ENCODE measurements at places on chromosomes 13 and 19.
A peak's percentile ranks its signal among the peaks of the same experiment; 100 is the strongest.

DNA sequence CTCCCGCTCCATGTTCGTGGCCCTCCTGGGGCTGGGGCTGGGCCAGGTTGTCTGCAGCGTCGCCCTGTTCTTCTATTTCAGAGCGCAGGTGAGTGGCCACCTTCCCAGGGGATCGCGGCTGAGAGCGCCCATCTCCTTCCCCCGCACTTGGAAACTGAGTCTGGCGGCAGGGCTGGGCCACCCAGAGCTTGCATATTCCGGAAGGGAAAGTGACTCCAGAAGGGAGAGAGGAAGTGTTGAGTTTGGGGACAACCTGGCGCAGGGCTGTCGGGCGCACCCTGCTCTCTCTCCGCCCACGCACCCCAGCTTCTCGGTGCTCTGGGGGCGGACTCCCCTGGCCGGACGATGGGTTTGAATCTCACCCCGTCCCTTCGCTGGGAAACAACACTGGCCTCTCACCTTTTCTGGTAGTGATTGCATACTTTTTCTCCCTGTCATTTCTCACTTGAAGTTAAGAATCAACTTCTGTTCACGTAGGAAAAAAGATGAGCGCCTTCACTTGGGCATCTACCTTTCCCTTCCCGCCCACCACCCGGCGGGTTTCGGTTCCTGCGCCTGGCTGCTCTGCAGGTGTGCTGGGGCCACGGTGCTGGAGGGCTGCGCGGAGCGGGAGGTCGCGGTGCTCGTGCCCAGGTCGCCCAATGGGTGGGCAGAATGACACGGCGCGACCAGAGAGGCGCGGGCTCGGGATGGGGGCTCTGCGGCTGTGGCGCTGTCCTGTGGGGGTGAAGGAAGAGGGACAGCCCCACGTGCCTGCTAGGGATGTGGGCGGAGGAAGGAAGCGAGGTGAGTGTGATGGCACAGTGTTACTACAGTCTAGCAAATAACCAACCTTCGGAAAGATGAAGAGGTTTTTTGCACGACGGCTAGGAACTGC is 721 bp downstream of the TNFSF11 start:
- DNase-seq: peak; percentile 57

DNA sequence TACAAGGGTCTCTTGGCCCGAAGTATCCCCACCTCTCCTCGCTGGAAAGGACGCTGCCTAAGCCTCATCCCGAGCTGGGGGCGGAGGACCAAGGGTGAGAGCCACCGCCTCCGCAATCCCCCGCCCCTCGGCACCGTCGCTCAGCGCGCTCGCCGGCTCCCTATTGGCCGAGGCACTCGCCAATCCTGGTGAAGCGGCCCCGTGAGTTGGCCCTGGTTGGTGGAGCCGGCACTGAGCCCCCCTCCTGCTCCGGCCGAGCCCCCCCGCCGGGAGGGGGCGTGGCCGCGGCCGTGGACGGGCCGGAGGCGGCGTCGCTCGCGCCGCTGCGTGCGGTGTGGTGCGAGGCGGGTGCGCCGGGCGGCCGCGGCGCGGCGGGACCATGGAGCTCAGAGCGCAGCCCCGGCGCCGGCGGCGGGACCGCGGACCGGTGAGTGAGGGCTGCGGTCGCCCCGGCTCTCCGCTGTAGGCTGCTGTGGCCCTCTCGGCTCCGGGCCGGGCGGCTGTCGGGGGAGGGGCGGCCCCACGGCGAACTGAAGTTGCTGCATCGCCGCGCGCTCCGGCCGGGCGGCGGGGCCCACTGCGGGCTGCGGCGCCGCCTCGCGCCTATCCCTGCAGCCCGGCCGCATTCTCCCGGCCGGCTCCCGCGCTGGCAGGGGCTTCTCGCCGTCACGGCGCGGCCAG is at the start of gene WASF3:
WASF3 (plus strand) TSS at position 291 of the 681 bp plus-strand sequence. CDS start 84,588 bp downstream, outside the sequence.
- peak; percentile 50 for DNase-seq

GRCh38 chr19:27720155-27720554 is 1492.8 kb downstream of the UQCRFS1 start:
- DNase-seq: no peak

DNA sequence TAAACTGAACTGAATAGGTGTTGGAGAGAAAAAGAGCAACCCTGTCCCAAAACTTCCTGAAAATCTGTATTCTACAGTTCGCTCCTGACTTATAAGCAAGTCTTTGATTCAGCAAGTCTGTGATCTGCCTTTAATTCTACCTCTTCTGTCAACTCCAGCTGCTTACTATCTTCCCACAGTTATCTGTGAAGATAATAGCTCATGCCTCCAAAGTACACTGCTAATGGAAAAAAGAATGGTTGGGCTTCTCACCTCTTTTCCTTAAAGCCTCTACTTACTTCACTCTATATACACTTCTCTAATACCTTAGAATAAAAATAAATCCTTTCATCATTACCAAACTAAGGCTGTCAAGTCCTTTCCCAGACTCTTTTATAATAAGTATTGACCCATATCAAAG is 391.5 kb upstream of the MIR17HG start:
- no peak for DNase-seq

DNA sequence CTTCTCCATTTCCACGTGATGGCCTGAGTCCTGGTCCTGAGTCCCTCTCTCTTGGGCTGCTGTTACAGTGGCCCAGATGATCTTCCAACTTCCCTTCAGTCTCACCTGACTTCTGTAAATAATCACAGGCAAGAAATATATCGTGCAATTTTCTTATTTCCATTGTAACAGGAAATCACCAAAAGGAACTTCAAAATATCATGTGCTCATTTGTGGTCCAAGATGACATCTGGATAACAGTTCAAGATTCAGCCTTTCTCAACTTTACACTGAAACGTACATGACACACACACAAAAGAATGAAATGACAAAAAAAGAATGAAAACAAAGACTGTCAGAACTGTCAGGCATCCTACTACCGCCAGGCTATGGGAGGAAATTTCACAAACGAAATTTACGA is 22.0 kb upstream of the RAP2A start:
- DNase-seq: no peak

DNA sequence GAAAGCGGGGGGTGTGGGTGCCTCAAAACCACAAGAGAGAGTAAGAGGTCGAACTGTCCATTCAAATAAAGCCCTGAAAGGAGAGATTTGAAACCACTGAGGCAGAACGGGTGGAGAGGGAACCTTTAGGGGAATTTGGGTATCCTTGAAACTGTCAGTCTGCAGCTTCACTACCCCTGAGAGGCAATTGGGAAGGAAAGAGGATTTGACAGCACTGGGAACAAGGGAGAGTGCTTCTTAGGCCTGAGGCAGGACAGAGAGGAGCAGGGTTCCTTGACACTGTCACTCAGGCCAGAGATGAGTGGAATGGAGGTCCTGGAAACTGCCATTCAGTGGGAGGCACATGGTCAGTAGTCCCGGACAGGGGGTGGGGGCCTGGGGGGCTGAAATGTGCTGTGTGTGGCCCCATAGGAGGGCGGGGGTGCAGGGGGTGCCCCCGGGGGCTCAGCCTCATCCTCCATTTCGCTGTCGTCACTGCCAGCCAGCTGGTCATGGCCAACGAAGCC is 5.0 kb downstream of the GFY start:
- DNase-seq: no peak

DNA sequence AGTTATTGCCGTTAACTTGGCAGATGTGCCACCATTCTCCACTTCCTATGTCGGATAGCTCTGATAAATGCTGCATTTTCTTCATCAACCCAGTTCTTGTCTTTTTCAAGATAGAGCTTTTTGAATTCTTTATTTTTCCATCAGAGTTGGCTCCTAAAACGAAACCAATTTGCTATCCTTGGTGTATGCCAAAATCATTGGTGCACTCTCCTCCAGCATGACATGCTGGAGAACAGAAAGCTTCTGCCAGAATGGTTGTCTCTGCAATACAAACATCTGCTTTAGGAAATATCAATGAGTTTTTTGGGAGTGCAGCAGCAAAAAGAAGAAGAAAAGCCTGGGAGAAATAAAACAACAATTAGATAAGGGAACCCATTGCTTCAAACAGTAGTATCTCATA is 124.2 kb downstream of the CDK8 start:
- no peak for DNase-seq

DNA sequence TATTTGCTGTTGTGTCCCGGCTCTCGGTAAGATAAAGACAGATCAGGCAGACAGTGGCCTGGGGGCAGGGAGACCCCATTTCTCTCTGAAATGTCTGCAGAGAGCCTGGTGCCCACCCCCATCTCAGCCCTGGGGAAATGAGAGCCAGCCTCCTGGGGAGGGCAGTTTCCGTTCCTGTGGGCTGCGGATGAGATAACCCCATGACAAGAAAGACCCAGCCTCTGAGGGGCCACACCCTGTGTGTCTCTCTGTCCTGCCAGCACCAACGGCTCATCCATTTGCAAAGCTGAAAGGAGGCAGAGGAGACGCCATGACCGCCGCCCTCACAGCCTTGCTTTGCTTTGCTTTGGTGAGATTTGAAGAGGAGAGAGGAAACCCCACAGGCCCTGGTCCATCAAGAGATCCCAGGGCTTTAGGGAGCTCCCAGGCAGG is 28.1 kb upstream of the KIR3DL3 start:
- no peak for DNase-seq

DNA sequence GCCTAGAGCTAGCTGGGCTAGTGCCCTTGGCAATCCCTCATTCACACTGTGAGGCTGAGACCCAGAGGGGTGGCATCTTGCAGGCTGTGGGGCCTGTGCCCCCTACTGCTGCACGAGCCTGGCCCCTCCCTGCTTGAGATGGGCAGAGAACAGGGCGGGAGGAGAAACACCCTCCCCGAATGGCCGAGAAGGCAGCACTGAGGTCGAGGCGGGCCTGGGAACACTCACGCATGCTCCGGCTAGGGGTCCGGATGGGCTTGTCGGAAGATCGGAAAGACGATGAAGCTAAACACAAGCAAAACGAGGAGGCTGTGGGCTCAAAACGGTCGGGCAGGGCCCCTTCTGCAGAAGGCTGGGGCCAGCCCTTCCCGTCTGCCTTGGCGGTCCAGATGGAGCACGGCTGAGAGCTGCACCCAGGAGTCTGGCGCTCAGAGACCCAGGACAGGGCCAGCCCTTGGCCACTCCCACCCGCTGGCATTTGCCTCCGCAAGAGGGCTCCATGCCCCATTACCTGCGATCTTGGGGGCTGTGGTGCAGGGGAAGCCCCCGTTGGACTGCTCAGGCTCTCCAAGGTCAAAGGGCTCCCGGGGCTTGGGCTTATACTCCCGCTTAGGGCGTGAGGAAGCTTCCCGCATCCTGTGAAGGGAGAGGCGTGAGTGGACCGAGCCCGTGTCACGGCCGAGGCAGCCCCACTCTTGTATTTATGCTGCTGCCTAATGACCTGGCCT is 18.9 kb downstream of the MPND start:
- DNase-seq: no peak

DNA sequence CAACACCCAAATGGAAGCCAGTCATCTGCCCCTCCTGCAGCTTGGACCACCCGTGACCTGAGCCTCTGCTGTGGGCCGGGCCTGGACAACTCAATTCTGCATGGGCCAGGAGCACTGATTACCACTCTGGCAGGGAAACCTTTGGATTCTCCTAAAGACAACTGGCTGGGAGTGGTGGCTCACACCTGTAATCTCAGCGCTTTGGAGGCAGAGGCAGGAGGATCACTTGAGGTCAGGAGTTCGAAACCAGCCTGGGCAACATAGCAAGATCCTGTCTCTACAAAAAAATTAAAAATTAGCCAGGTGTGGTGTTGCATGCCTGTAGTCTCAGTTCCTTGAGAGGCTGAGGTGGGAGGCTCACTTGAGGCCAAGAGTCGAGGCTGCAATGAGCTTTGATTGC is 6.5 kb downstream of the EPS15L1 start:
- DNase-seq: no peak

- peak; percentile 62 for DNase-seq
Observed at GRCh38 chr19:937259-937694, 11.4 kb downstream of the ARID3A start.

DNA sequence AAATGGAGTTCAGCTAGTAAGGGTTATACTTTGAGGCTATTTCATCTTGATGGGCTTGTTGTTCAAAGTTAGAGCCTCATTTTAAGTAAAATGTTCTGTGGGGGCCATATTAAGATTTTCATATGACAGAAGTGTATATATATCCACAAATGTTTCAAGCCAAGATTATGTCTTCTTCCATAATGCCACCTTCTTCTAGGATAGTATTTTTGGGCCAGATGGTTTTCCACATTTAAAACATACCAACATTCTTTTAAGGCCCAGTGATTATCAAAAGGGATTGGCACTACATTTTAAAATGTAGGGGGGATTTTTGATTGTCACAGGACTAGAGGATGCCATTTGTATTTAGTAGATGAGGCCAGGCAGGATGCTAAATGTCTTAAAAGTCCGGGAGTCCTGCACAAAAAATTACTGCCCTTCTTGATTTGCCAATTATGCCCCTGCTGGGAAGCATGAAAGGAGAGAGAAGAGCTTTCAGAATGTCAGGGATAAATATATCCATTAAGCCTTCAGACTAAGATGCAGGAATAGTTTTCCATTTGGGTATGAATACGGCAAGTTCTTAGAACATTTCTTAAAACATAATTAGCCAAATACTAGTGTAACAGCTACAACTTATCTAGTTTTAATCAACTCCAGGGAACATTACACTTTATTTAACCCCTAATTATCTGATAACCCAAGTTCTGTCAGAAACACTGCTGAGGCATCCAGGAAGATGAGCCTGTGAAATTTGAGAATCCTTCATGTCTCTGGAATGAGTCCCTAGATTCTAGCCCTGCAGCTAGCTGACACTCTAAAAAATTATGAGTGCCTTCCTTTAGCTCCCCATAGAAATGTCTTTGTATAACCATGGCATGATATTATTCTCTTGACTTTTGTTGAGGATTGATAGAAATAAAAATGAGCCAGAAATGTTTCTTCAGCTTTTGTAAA is 34.0 kb downstream of the ITM2B start:
- DNase-seq: no peak

DNA sequence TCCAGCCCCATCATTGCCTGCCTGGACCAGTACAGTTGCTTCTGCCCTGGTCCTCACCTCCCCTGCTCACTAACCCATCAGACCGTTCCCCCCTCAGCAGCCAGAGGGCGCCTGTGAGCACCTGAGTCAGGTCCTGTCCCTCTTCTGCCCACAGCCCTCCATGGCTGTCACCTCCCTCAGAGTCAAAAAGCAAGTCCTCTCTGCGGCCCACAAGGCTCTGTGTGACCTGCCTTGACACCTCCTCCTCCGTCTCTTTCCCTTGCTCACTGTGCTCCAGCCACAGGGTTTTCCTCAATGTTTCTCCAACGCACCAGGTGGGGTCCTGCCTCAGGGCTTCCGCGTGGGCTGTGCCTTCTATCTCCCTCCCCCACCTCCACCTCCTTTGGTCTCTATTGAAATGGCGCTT is 29.4 kb upstream of the PTPRS start:
- peak; percentile 49 for DNase-seq
